Peyer's patch (tissue), 4 donors: ENCODE measurements at places on chromosomes 7 and 10. TPM values are rescaled to one million over a fixed set of nuclear protein-coding genes. Genes with fewer than 3 reads are reported as not detected.

Gene OR2A1
- not detected for total RNA-seq

Gene SPDYE5
- not detected for total RNA-seq

Gene ZNF789
- 29.9 TPM for total RNA-seq

DNA sequence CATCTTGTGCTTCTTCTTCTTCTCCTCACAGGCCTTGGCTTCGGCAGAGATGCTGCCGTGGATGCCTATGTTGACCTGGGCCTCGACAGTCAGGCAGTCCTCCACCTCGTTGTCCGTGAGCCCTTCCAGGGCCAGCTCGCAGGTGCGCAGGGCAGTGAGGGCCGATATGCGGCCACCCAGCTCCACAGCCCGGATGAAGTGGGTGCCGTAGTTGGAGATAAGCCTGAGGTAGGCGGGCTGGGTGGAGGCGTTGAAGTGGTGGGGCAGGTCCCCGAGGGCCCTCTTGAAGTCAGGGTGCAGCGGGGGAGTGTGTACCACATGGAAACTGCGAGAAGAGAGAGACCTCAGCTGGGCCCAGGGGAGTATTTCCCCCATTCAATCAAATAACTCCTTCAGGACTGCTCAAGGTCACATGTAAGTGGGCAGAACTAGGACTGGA, 3.7 kb downstream of the PRF1 start:
- no peak for DNase-seq

DNA sequence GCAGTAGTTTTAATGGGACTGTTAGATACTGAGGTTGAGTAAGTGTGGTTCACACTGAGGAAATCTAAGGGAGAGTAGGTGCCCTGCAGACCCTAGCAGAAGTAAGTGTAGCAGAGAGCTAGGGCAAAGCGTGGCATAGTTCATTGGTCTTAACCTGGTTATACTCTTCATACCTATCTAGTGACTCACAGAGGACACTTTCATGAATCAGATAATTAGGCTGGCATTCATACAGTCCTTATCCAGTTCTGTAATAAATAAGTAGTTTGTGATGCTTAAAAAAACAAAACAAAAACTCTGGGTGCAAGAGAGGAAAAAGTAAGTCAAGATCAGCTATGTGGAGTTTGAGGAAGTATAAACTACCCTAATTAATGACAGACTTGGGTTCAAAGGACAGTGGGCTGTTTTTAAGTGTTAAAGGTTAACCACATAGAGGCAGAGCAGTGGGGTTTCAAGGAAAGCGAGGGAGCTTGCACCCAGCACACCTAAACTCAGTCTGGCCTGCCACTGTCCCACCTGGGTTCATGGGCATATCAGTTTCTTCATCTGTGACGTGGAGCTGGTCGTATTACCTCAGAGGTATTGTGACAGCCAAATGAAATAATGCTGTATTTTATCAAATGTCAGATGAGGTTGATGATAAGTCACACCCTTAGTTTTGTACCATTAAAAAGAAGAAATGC, 27.1 kb downstream of the LMTK2 start:
- DNase-seq: no peak

DNA sequence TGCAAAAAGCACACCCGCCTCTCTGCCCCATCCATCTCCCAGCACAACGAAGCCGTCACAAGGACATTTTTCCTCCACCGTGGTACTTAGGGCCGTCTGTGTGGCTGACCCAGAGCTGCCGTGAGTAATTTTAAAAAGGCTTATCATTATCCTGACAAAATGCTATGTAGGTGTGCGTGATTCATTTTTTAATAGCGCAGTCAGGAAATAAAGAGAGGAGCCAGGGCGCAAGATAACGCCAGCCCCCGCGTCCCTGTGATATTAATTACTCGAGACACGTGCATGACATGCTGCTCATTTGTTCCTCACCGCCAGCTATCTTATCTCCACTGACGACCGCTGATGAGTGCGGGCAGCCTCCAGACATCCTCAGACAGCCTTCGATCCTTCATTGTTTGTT, 332.7 kb upstream of the PFKP start:
- DNase-seq: no peak

GRCh38 chr7:18693406-18693805, 197.9 kb downstream of the HDAC9 start:
- DNase-seq: no peak

DNA sequence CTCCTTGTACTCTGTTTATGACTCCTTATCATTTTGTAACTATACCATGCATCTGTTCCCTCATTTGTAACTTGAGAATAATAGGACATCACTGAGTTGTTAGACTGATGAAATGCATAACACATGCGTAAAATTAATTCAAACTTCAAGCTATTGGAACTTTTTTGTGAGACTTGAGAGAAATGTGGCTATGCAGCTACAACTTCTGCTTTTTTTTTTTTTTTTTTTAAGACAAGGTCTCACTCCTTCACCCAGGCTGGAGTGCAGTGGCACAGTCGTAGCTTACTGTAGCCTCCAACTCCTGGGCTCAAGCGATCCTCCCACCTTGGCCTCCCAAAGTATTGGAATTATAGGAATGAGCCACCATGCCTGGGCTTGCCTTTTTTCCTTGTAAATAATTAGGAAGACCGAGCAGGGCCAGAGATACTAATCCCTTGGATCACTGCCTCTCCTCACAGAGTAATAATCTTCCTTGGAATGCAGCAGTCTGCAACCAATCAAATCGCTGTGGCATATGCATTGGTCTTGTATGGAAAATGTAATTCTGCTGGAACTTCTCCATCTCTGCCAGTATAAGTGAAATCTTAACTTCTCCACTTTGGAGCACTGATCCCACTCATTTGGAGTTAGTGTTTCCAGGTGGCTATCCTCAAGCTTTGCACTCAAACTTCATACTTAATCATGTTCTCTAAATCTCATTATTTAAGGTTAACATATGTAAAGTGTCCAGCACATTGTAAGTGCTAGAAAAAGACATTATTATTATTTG, 2.0 kb upstream of the PANK1 start:
- DNase-seq: no peak

DNA sequence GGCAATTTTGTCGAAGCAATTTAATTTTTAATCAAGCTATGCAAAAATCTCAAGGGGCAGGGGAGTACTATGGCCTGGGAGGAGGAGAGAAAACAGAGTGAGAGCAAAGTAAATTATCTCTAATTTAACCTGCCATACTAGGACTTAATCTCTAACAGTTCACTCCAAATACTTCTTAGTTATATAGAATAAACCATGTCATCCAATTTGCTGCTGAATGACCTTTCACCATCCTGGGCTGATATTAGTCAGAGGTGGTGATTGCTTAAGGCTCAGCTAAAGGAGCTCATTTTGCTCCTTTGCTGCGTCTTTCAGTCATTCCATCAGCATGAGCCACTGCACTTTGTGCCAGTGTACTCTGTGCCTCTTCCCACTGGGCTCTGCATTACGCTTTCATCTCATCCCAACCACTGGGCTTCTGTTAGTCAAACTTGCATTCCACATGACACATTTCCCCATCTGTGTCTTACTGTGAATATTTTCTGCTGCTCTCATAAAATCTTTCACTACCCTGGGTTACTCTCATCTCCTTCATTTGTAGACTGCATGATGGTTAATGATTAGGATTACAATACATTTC, 84.3 kb downstream of the CD36 start:
- no peak for DNase-seq

DNA sequence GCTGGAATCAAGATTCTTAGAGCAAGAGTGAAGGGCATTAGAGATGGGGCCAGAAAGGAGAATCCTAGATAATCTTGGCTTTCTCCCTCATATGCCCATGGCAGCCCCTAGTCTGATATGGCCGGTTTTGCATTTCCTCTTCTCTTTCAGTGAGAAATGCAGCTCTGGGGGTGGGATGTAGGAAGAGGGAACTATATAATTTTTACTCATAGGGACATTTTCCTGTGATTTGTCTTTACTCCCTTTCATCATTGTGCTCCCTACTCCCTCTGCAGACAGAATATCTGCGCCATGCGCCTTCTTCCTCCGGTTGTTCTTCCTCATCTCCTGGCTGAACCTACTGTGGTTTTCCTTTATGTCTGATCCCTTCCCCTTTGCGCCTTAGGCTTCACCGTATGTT, 16.8 kb upstream of the CHCHD1 start:
- DNase-seq: no peak

DNA sequence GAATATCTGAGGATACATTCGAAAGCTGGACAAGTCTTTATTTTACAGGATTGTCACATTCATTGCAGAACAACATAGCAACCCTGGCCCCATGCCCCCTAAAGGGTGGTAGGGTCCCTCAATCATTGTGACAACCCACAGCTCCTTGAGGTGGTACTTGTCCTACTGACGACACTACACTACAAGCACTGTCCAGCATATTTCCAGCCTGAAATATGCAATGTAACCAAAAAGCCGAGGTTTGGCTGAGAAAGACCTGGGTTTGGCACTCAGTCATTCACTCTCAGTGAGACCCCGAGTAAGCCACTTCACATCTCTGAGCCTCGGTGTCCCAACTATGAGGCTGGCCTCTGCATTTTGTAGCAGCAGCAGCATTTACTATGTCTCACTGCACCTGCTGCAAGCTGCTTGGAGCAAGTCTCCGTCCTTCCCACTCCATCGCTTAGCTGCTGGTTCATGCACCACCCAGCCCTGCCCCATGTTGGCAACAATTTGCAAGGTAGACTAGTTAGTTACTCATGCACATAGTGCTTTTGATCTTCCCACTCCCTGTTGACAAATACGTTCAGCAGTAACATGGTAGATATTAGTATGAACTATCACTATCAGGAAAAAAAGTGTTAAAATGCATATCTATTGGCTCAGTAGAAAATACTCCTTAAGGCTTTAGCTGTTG, 43.6 kb upstream of the TNPO3 start:
- DNase-seq: no peak

DNA sequence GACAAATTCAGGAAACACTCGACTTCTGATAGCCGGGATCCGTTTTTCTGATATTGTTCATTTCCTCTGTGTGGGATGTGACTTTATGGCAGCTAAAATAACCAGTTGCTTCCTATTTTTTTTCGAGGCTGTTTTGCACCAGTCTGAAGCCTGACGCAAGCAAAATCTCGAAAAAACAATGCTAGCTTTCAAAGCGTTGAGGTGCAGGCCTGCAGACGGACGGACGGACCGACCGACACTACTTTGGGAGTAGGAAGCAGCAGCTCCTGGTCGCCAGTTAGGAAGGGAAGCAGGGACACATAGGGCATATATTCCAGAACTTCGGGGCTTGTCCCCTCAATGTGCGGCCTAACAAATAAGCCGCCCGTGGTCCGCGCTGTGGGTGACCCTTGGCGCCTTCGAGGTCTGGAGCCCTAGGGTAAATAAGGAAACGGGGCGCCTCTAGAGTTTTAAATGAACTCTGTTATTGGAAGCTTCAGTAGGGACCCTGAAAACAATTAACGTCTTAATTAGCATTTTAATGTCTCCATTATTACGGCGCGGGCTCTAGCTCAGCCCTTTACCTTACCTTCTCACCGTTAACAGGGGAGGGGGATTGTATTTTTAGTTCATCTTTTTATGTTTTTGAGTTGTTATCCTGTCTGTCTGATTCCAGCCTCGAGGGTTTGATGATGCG, 1.3 kb downstream of the HHEX start:
- no peak for DNase-seq

DNA sequence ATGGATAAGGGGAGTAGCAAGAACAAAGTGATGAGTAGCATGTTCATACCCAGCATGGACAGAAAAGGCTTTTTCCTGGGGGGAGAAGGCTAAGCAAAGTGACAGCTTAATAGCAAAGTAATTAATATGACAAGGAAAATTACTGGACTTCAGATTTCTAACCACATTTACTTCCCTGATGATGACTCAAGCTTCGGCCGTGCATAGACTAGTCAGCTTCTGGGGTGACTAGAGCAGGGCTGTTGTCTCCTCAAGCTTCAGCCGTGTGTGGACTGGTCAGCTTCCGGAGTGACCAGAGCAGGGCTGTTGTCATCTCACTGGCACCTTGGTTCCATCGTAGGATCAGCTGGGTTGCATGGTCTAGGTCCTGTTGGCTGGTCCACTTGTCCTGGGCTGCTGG, 2.1 kb upstream of the ZNF117 start:
- no peak for DNase-seq

DNA sequence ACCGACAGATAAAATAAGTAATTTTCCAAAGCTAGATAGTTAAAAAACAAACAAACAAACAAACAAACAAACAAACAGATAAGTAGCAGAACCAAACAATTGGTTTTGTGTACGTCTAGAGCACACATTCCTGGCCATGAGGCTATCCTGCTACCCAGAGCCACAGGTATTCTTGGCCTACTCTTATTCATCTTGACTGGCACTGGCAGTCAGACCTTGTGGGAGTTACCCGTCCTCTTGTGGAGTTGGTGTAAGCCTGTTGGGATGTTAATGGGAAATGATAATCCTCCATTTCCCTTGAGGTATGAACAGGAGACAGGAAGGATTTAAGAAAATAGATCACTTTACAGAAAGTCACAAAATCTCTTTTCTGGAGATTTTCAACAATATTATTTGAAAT, 142.4 kb upstream of the MEOX2 start:
- no peak for DNase-seq

DNA sequence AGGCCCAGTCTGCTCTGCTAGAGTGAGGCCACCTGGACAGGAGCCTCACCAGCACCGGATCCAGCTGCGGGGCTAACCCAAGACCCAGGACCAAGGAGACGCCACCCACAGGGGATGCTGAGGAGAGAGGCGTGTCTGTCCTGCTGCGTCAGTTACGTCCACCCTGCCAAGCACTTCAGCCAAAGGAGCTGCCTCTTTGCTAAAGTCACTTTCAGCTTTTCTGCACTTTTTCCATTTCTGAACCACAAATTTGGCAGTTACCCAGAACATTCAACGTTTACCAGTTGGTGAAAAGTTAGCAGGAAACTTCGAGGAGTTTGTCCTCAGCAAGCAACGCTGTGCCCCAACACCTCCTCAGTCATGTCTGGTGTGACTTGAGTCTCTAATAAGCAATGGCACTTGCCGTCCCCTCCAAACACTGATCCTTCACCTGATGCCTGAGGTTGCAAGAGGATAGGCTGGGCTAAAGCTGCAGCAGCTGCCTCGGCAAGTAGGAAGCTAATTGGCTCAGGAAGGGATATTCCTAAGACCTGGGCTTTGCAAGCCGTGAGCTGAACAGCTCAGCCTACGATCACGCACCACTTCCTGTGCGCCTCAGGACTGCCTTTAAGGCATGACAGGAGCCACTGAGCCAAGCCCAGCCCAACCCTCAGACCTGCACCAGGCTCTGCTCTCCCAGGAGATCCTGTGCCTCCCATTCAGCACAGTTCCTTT, 40.1 kb downstream of the KCNH2 start:
- DNase-seq: no peak
